A673 (cell line): ENCODE measurements at places on chromosomes 5 and 9. TPM values are rescaled to one million over a fixed set of nuclear protein-coding genes. Genes with fewer than 3 reads are reported as not detected.

Gene SLC27A4
- total RNA-seq = 35.4 and 39.1 TPM in 2 replicates

Gene DOCK8
- total RNA-seq = not detected in 2 replicates

Gene PDE6A
- 0.39 and 0.49 TPM in 2 replicates for total RNA-seq

Gene PCDHGB5
- total RNA-seq = 43.3 and 45.0 TPM in 2 replicates

Gene NME5
- total RNA-seq = 0.72 TPM in 1 of 2 replicates, not detected in the other

Gene PDZD2
- 2.2 and 2.3 TPM in 2 replicates for total RNA-seq

Gene PCDHB11
- 14.2 and 15.3 TPM in 2 replicates for total RNA-seq

Gene CCL27
- not detected in 2 replicates for total RNA-seq

Gene LCN1
- not detected in 2 replicates for total RNA-seq

Gene FGF1
- 0.71 and 2.3 TPM in 2 replicates for total RNA-seq

Gene UBE2R2
- total RNA-seq = 49.2 and 51.2 TPM in 2 replicates

DNA sequence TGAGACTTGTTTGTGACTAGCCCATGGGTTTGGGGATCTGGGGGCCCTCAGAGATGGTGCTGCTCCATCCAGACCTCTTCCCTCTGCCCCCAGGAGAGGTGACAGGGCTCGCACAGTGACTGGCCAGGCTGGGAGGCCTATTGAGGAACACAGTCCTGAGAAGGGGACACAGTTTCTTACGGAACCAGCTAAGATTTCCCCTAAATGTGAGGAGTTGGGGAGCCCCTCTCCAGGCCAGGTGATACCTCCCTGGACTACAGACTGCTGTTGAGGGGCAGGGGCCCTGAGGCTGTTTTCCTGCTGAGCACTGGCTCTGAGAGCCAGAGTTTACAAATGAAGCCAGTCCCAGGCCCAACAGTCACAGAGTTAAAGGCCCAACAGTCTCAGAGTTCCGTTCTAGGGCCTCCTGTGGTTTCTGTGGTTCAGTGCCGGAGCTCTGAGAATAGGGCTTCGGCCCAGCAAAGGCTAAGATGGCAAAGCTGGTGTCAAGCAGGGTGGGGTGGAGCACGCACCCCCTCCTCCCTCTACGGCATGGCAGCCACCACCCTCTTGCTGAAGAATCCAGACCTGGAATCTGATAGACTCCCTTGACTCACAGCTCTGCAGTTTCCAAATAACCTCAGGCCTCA, 1.1 kb upstream of the SEMA4D start:
- H3K27ac ChIP-seq = no peak overlapping the region
- no peaks in the 10 kb centered on the region for H3K4me1 ChIP-seq
- no peak for DNase-seq
- no peaks in the 10 kb centered on the region for H3K36me3 ChIP-seq
- no peak overlapping the region for H3K4me3 ChIP-seq

DNA sequence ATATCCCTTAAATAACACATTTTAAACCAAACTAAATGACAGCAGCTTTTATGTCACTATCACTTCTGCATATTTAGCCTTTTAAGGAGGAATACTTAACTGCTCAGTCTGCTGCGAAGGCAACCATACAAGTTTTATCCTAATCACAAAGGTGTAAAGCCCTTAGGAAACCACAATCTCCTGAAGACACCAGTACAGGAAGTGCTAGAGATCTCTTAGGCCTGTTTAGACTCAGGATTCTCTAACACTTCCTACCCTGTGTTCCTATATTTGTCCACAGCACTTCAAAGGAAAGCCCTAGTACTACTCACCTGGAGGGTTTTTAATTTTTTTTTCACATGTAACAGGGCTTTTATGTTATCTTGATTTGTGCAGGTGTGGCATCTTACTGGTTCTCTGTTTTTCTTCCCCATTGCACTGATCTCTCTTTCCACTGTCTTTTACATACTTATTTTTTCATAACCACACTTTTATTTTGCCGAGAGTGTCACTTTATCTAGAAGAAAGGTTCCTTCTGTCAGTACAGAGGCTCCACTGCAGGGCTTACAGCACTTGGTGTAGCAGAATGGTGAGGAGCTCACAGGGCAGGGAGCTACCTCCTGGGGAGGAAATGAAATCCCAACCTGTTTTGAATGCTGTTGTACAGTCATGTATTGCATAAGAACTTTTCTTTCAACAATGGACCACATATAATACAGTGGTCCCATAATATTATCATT, 1060.6 kb upstream of the ACO1 start:
- no peak for DNase-seq
- H3K27ac ChIP-seq = no peak overlapping the region
- H3K27me3 ChIP-seq = no peaks in the 10 kb centered on the region
- H3K4me1 ChIP-seq = no peaks in the 10 kb centered on the region
- H3K36me3 ChIP-seq = no peaks in the 10 kb centered on the region
- H3K4me3 ChIP-seq = no peak overlapping the region

DNA sequence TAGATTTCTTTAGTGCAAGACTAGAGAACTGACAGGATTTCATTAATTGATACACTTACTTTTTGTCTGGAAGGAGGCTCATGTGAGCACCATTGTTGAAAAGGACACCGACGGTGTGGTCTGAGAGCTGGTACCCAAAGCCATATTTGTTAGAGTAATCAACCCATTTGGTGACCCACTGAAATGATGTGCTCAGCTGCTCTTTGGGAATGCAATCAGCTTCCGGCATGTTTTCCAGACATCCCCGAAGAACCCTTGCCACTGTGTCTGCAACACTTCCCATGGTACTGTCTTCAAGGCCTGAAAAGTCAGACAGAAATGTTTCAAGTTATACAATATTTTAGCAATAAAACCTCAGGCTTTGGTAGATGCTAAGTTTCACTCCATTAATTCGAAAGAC, 4.4 kb downstream of the PLK2 start:
- no peaks in the 10 kb centered on the region for H3K36me3 ChIP-seq
- H3K4me3 ChIP-seq = no peak overlapping the region
- H3K4me1 ChIP-seq = peaks cover 3% of the 10 kb centered on the region
- H3K27ac ChIP-seq = no peak overlapping the region
- H3K27me3 ChIP-seq = peaks cover 24% of the 10 kb centered on the region

- no peaks in the 10 kb centered on the region for H3K36me3 ChIP-seq
- H3K4me3 ChIP-seq = no peak overlapping the region
- DNase-seq = no peak
Observed at GRCh38 chr9:89792189-89793123, 187.6 kb downstream of the GADD45G start.

DNA sequence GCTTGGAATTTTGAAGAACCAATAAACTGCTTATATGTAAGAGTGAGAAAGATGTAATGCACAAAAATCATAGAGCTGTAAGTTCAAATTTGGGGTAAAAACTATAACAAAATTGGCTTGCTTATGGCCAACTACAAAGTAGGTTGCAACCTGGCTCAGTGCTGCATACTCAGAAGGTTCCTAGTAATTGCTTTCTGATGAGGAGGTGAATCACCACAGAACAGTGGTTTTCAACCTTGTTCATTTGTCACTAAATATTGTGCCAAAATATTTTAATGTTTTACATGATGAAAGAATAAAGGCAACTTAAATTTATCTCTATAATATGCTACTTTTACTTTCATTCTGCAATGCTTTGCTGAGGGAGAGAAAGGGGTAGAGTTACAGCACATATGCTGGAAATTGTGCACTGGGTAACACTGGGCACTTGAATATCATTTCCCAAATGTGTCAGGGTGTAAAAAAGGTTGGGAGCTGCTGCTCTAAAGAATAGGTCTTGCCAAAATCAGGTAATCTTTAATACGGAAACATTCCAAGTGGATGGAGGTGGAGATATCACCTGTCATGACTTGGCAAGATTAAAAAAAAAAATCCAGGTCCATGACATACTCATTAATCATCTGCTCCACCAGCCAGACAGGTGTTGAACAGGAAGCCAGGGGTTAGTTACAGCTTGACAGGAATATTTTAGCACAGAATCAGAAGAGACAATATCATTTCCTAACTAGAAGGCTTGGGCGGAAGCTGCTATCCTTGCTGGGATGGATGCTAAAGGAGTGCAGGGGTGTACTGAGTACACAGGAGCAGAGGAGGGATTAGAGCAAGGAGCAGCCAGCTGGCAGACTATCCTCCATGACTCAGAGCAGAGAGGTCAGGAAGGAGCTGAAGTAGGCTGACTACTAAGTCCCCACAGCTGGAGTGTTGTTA, 34.6 kb upstream of the CCL21 start:
- no peaks in the 10 kb centered on the region for H3K4me1 ChIP-seq
- H3K36me3 ChIP-seq = no peaks in the 10 kb centered on the region
- no peak for DNase-seq
- H3K27me3 ChIP-seq = no peaks in the 10 kb centered on the region

DNA sequence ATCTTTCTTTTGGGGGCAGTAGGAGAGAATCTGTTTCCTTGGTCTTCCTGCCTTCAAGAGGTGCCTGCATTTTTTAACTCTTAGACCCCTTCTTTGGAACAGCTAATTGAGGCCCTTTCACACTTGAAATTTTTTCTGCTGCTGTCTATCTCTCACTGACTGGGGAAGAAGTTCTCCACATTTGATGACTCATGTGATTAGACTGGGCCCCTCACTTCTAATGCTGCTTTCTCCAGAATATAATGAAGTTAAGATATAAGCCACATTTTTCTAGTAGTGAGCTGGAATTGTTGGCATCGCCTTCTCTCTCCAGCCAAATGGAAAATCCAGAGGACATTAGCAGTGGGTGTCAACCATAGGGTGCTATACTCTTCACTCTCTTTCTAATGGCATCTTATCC, 12.4 kb downstream of the ZNF474 start:
- no peak overlapping the region for H3K27ac ChIP-seq
- DNase-seq = no peak
- no peaks in the 10 kb centered on the region for H3K36me3 ChIP-seq
- no peaks in the 10 kb centered on the region for H3K27me3 ChIP-seq
- H3K4me3 ChIP-seq = no peak overlapping the region
- H3K4me1 ChIP-seq = peaks cover 11% of the 10 kb centered on the region

GRCh38 chr5:157303667-157304327, 37.9 kb downstream of the CYFIP2 start:
- H3K27ac ChIP-seq = no peak overlapping the region
- no peaks in the 10 kb centered on the region for H3K4me1 ChIP-seq
- no peaks in the 10 kb centered on the region for H3K36me3 ChIP-seq
- H3K27me3 ChIP-seq = no peaks in the 10 kb centered on the region
- H3K4me3 ChIP-seq = no peak overlapping the region
- DNase-seq = no peak

- no peaks in the 10 kb centered on the region for H3K4me1 ChIP-seq
- H3K4me3 ChIP-seq = no peak overlapping the region
- peak; percentile 20 for DNase-seq
- no peak overlapping the region for H3K27ac ChIP-seq
- H3K27me3 ChIP-seq = no peaks in the 10 kb centered on the region
- H3K36me3 ChIP-seq = peaks cover 67% of the 10 kb centered on the region
Observed at GRCh38 chr9:133368249-133368881, 7.5 kb downstream of the SURF4 start.

DNA sequence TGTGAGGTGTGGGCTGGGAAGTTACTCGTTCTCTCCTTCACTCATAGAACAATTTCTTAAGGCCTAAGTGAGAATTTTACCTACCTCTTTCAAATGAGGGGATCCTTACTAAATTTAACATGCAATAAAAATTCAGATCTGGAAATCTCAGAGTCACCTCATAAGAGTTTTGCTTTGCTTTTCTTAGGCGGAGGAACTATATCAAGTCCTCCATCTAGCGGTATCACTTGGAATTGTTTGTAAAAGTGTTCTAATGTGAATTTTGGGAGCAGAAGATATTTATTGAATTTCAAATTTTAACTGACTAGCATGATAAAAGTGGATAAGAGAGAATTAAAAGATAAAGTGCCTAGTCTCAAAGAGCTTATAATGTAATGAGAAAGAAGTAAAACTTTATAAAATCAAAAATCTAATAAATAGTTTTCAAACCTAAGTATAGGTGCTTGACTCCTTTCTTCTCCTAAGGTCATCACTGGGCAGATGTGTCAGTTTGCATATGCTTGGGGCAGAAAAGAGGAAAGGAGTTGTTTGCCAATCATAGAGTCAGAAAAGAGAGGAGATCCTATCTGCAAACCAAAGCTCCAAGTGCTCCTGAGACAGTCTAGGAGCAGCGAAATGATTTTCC, 145.7 kb upstream of the DAB2 start:
- no peaks in the 10 kb centered on the region for H3K4me1 ChIP-seq
- DNase-seq = peak; percentile 65
- H3K36me3 ChIP-seq = no peaks in the 10 kb centered on the region
- H3K4me3 ChIP-seq = no peak overlapping the region

- H3K4me1 ChIP-seq = no peaks in the 10 kb centered on the region
- H3K4me3 ChIP-seq = no peak overlapping the region
- DNase-seq = peak; percentile 40
- H3K27me3 ChIP-seq = no peaks in the 10 kb centered on the region
- no peaks in the 10 kb centered on the region for H3K36me3 ChIP-seq
Observed at GRCh38 chr5:64680289-64680688, 10.0 kb upstream of the SHISAL2B start.

DNA sequence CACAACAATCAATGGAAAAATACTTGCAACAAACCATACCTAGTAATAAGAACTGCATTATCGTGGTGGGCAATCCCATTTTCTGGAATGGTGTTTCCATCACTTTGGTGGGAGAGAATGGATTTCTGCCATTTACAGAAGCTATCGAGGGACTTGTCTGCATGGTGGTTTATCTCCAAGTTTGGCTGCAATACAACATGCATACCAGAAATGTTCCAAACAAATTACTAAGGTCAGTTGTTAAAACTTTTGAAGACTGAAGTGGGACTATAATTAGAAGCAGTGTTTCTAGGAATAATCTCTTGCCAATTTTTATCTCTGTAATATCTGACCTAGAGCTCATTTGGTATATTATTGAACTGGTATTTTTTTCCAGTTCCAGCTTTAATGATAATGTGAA, 30.3 kb downstream of the ADAMTS6 start:
- no peaks in the 10 kb centered on the region for H3K4me1 ChIP-seq
- H3K4me3 ChIP-seq = no peak overlapping the region
- H3K36me3 ChIP-seq = no peaks in the 10 kb centered on the region
- no peak overlapping the region for H3K27ac ChIP-seq
- DNase-seq = no peak
